ENCODE measurements at places on chromosomes 2 and 18.

- DNase-seq: no peak
These were observed 16.7 kb upstream of the EPB41L5 start for GRCh38 chr2:119996148-119996547.

GRCh38 chr2:69201259-69201658, 185.8 kb downstream of the GFPT1 start:
- DNase-seq: no peak

DNA sequence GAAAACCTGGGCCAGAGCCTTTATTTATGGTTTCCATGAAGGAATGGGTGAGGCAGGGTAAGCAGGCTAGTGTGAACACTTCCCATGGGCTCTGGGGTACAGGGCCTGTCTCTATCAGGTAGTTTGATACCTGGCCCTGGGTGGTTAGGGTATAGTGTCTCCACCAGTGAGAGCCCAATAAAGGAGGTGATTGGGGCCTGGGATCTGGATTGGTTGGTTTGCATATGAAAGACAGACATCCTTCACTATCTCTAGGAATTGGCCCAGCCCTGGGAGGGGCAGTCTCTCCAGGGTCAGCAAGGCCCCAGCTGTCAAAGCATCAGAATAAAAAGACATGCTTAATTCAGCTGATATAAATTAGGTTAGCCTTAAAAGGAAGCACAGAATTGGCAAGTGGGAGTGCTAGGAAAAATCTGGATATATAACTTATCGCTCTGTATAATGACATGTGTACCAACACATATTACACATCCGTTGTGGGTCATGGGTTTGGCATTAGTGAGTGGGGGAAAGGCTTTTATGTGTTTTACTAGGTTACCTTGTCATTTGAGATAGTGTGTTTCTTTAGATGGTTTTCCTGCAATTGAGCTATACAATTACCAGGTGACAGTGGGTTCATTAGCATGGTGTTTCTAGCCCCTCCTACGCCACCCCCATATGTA, 18.5 kb upstream of the TMEM178A start:
- DNase-seq: no peak

- DNase-seq: no peak
These were observed 12.9 kb downstream of the GPR17 start for GRCh38 chr2:127658641-127659407.

DNA sequence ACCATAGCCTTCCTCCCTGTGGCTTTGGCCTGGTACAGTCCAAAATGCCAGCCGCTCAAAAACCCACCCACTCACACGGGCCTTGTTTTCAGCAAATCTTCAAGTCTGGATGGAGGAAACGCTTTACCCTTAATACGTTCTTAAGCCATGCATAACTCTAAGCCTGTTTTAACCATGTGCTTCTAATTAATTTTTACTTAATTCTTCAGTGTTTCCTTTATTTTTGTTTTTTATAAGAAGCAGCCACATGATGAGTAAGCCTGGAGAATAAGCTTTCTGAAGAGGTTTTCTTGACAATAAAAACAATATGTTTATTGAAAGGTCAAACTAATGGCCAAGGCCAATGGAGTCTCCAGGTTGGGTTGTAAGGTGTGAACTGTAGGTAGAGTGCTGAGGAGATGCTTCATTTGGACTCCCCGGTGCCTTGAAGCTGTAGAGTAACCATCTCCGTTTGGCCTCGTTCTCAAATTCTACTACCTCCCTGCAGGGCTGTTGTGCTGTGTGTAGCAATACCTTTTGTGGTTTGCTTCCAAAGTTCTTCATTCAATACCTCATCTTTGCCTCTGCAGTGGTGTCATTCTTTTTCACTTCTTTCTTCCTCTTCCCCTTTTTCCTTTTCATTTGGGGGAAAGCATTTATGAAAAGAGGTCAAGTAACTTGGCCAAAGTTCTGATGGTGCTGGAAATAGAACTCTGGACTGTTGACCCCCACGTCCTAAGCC, 113.7 kb downstream of the PRKCE start:
- no peak for DNase-seq

- DNase-seq: no peak
These were observed 328.7 kb downstream of the SMAD2 start for GRCh38 chr18:47601581-47602272.

DNA sequence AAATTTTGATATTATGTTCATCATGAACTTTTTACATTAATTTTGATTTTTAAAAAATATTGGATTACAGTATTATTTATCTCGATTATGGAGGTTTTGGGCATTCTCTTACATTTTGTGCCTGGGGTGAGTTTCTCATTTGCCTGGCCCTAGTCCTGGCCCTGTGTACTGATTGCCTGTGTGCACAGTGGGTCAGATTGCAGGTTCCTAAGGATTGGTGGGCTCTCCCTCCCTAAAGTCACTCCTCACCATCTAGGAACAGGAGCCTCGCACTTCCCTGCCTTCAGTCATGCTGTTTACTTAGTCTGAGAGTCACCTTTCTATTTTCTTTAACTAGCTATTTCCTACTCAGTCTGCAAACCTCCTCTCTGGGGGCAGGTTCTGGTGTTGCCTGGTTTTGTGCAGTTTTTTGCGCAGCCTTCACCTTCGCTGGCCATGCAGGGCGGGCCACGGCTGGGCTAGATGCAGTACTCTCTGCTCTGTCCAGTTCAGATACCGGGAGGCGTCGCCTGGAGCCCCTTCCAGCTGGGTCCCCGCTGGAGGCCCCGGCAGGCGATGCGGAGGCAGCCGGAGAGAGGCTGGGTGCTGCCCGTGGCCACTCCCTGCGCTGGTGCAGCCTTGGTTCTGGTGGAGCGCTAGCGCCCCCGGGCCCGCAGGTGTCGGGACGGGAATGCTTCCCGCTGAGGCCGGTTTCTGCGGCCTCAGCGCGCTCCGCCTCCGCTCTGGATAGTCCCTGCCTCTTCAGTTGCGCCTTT, 23.3 kb upstream of the MC5R start:
- DNase-seq: peak; percentile 82

- peak; percentile 28 for DNase-seq
These were observed 33.3 kb downstream of the NDUFA10 start for GRCh38 chr2:239991689-239992314.

DNA sequence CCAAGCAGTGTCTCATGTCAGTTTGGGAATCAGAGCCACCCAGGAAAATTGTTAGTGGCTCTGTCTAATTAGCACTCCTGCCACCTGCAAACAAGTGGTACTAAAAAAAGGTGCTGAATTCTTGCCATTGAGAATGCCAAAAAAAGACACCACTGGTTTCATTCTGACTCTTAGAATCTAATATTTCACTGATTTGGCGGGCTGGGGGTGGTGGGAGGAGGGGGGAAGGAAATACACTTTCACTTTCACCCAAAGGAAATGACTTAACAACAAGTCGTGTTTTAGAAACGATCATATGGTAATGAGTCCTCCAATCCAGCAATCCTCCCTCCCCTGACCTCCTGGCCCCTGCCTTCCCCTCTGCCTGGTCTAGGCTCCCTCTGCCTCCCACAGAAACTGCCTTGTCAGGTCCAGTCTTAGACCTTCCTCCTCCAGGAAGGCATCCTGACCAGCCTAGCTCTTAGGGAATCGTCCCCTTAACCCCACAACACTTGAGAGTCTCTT, 4.4 kb upstream of the KLHL29 start:
- DNase-seq: no peak

- DNase-seq: no peak
These were observed 127.5 kb downstream of the NFATC1 start for GRCh38 chr18:79523206-79523735.

DNA sequence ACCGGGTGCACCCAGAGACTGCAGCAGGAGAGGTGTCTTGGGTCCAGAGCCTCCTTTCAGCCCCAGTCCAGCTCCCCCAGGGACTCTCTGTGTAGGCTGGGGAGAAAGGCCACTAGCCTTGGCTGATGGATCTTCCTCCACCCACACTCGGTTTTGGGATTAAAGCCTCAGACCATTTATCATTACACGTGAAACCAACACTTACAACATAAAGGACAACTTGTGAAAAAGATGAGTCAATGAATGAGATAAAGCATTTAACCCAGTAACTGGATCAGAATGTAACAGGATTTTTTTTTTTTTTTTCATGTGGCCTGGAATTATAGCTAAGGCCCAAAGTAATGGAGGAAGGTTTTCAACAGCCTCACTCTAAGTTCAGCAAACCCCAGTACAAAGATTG, 32.1 kb downstream of the NAT8 start:
- no peak for DNase-seq

- DNase-seq: no peak
These were observed 47.3 kb downstream of the ARHGEF4 start for GRCh38 chr2:130884013-130884412.

- no peak for DNase-seq
These were observed 327.1 kb downstream of the CMPK2 start for GRCh38 chr2:6538607-6539006.

All from NCI-H345 (cell line).